ENCODE measurements at places on chromosomes 13 and 19. TPM values are rescaled to one million over a fixed set of nuclear protein-coding genes. Genes with fewer than 3 reads are reported as not detected.
A peak's percentile ranks its signal among the peaks of the same experiment; 100 is the strongest.

The PALM gene
- 23.7 TPM for total RNA-seq

The SYCN gene
- not detected for total RNA-seq

DNA sequence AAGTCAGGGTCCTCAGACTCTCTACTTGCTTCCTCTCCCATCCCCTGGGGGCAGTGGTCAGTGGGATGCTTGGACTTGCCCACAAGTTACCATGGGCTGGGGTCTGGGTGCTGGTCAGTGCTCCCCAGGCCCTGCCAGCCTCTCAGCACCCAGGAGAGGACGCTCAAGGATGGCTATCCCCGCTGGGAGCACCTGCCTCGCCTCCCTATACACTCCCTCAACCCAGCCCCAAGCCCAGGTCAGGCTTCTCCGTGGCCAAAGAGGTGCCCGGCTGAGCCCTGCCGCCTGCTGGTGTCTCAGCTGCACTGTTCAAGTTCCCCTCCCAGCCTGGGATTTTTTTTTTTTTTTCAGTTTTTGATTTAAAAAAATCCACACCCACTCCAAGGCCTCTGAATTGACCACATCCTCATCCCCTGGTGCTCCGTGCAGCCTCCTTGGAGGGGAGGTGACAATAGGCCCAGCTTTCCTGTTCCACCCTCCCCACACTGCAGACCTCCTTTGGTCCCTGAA is 10.8 kb downstream of the F2RL3 start:
- no peak for DNase-seq
- H3K4me1 ChIP-seq, result peaks cover 10% of the 10 kb centered on the region
- peaks cover 9% of the 10 kb centered on the region for H3K27me3 ChIP-seq
- no peak overlapping the region for H3K4me3 ChIP-seq
- H3K27ac ChIP-seq, result no peak overlapping the region

The YJEFN3 gene
- total RNA-seq, result 1.6 TPM

The MUC16 gene
- total RNA-seq, result not detected

- H3K36me3 ChIP-seq, result no peaks in the 10 kb centered on the region
- H3K27ac ChIP-seq, result no peak overlapping the region
- no peak for DNase-seq
- no peak overlapping the region for H3K4me3 ChIP-seq
- no peaks in the 10 kb centered on the region for H3K27me3 ChIP-seq
Observed at GRCh38 chr13:79966059-79966458, 374.9 kb downstream of the SPRY2 start.

DNA sequence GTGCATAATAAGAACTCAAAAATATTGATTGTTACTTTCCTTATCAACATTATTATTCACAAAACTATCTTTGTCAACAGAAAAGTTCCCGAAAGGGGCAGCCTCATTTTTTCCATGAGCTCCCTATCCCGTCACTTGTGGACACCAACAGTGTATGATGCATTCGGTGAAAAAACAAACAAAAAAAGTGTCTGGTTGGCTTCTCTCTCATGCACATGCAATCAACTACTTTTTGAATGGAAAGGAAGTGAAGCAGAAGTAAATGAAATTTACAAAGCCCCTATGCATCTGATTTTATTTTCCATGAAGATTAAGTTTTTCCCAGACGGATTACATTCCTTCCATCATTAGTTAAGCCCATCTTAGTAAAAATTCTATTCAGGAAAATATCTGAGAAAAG is 526.9 kb downstream of the RFC3 start:
- H3K27me3 ChIP-seq, result no peaks in the 10 kb centered on the region
- no peak overlapping the region for H3K27ac ChIP-seq
- no peaks in the 10 kb centered on the region for H3K36me3 ChIP-seq

The TEX26 gene
- 0.09 TPM for total RNA-seq

DNA sequence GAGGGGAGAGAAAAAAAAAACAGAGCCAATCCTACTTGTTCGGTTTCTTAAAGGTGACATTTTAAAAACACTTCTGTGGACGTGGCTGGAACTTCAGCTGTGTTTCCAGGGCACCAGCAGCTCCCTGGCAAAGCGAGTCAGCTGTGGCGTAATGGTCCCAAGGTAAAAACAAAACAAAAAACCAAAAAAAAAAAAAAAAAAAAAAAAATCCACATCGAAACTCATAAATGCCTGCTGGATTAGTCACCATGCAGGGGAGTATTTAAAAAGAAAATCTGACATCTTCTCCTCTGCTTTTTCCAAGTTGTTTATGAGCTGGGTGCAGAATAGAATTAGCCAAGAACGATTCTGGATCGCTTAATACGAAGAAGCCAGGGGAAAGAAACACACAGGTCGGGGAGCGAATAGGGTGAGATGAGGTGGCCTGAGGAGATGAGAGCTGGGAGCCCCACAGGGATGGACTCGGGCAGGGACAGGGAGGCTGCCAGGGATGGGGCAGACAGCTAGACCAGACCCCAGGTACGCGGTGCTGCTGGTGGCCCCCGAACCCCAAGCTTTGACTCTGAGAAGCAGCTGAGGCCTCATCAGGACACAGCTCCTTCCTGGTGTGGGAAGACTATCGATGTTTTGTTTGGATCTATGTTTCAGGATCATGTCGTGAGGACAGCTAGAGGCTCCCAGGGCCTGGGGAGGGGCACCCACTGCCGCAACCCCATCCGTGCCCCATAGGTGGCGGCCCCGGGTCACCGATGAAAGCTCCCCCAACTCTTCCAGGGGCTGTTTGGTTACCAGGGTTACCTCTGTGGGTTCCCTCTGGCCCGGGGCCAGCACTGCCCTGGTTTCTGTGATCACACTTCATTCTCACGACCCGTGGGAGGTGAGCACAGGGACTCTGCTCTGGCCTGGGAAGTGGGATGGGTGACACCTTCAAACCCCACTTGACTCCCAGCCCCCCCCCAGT is 3.1 kb upstream of the CTXN1 start:
- peaks cover 17% of the 10 kb centered on the region for H3K4me1 ChIP-seq
- peaks cover 49% of the 10 kb centered on the region for H3K36me3 ChIP-seq
- H3K4me3 ChIP-seq, result no peak overlapping the region
- DNase-seq, result peak; percentile 46

The MEF2B gene
- 0.98 TPM for total RNA-seq

The ATP4A gene
- total RNA-seq, result not detected

The C13orf42 gene
- 0.09 TPM for total RNA-seq

The ADAMTSL5 gene
- 4.8 TPM for total RNA-seq

The EHD2 gene
- 30.5 TPM for total RNA-seq

The ENOX1 gene
- 12.2 TPM for total RNA-seq

DNA sequence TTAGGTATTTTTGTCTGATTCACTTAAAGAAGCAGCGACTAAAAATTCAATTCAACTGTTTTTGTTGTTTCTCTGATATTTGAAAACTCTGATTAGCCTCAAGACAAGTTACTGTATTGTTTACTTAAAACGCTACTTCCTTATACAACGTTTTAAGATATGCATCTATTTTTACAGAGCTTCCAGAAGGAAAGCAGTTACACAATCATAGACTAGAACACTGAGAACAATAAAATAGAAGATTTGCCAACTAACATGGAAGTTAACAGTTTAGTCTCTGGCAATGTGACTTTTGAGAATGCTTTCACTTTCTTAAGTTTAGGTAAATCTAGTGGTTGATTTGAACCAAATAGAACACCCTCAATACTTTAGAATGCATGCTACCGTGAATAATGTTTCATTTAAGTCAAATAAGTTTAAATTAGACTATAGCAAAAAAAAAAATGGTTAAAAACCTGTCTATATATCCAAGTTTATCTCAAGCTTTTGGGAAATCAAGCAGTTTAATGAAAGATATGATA is 614.8 kb downstream of the DACH1 start:
- H3K27me3 ChIP-seq, result no peaks in the 10 kb centered on the region
- H3K4me3 ChIP-seq, result no peak overlapping the region
- H3K36me3 ChIP-seq, result no peaks in the 10 kb centered on the region
- peak; percentile 57 for DNase-seq

The PRR12 gene
- 3.5 TPM for total RNA-seq

GRCh38 chr19:47253467-47253881 is 2.9 kb upstream of the CCDC9 start:
- H3K4me1 ChIP-seq, result peaks cover 18% of the 10 kb centered on the region
- no peaks in the 10 kb centered on the region for H3K27me3 ChIP-seq
- peaks cover 5% of the 10 kb centered on the region for H3K36me3 ChIP-seq

All from muscle of leg (tissue), 16 donors.